IMR-90 (cell line): ENCODE measurements at places on chromosomes 11 and 22. TPM values are rescaled to one million over a fixed set of nuclear protein-coding genes. Genes with fewer than 3 reads are reported as not detected.

The BTBD18 gene
- not detected in 2 replicates for total RNA-seq

The MPPED1 gene
- total RNA-seq: not detected in 2 replicates

The NRXN2 gene
- 0.18 and 0.28 TPM in 2 replicates for total RNA-seq

The KLHDC7B gene
- total RNA-seq: not detected in 2 replicates

The OR56A4 gene
- not detected in 2 replicates for total RNA-seq

DNA sequence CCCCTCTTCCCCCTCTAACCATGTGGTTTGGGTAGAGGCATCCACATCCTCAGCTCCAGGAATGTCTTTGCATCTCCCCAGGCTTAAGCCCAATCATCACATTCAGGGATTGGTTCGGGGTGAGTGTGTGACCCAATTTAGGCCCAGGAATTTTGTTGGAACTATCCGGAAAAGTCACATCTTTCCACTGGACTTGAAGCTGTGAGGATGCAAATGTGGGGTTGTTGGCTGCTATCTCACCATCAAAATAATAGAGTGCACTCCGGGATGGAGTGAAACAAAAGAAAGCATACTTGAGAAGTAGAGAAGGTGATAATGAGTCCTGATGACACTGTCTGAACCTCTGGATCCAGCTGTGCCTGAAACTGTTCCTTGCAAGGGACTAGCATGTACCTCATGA lies 33.8 kb upstream of the OLFML1 start:
- H3K27ac ChIP-seq: no peak overlapping the region
- no peak overlapping the region for H3K4me3 ChIP-seq
- no peak for DNase-seq
- H3K27me3 ChIP-seq: peaks cover 1% of the 10 kb centered on the region

GRCh38 chr22:32660292-32660691 lies 141.2 kb upstream of the TIMP3 start:
- DNase-seq: peak; percentile 70
- H3K36me3 ChIP-seq: no peaks in the 10 kb centered on the region
- H3K4me1 ChIP-seq: peaks cover 14% of the 10 kb centered on the region
- no peaks in the 10 kb centered on the region for H3K27me3 ChIP-seq

GRCh38 chr22:49203859-49204598 lies 623.6 kb downstream of the BRD1 start:
- H3K36me3 ChIP-seq: no peaks in the 10 kb centered on the region
- DNase-seq: no peak
- no peak overlapping the region for H3K27ac ChIP-seq

GRCh38 chr11:120259241-120259640 lies 19.3 kb downstream of the POU2F3 start:
- H3K4me3 ChIP-seq: no peak overlapping the region
- H3K27me3 ChIP-seq: peaks cover 65% of the 10 kb centered on the region
- H3K36me3 ChIP-seq: no peaks in the 10 kb centered on the region
- DNase-seq: no peak

DNA sequence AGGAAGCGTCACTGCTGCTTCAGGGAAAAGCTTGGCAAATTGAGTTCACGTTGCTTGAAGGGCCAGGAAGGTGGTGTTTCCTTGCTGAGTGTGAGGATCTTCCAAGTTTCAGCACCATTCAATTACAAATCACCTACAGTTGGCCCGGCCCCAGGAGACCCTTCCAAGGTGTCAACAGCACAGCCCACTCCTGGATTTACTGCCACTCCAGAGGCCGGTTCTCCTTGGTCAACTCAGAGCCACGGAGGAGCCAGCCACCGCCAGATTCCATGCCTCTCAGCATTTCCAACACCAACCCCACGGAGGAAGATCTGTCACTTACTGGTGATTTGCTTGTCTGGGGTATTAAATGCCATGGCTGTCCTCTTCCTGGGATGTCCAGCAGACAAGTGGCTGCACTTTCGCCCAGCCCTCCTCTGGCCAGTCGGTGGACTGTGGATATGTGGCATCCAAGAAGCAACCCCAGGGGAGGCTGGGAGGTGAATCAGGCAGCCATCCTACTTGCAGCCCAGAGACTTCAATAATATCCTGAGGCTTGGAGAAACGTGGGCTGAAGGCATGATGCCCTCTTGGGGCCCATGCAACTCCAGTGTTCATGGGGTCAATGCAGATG lies 74.1 kb upstream of the SHANK2 start:
- H3K4me1 ChIP-seq: no peaks in the 10 kb centered on the region
- no peak for DNase-seq

GRCh38 chr11:45982656-45983470 lies 60.4 kb downstream of the LARGE2 start:
- no peaks in the 10 kb centered on the region for H3K27me3 ChIP-seq
- H3K36me3 ChIP-seq: peaks cover 9% of the 10 kb centered on the region
- no peak overlapping the region for H3K27ac ChIP-seq
- H3K4me1 ChIP-seq: peaks cover 7% of the 10 kb centered on the region

GRCh38 chr22:24985826-24986214 lies 33.3 kb downstream of the KIAA1671 start:
- DNase-seq: peak; percentile 10
- no peaks in the 10 kb centered on the region for H3K36me3 ChIP-seq
- peaks cover 3% of the 10 kb centered on the region; the same call in 1 of the 2 replicates for H3K27me3 ChIP-seq

- no peaks in the 10 kb centered on the region for H3K36me3 ChIP-seq
- peaks cover 7% of the 10 kb centered on the region for H3K27me3 ChIP-seq
- H3K4me1 ChIP-seq: no peaks in the 10 kb centered on the region
These were observed 2.5 kb upstream of the IGLL5 start for GRCh38 chr22:22884888-22885840.

DNA sequence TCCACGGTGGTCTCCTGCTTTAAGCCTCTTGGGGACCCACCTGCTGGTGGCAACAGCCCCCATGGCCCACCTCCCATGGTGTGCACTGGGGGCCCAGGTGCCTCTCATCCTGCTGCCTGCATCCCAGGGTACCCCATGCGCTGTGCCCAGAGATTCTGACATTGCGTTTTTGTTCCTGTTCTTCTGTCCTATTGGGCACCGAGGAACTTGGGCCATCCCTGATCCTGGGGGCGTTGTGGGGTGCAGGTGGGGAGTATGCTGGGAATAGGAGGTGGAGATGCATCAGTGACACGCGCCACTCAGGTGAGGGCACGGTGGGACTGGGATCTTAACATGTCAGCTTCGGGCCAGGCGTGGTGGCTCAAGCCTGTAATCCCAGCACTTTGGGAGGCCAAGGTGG lies 12.4 kb upstream of the NAP1L4 start:
- peaks cover 9% of the 10 kb centered on the region for H3K4me1 ChIP-seq
- no peak for DNase-seq
- no peak overlapping the region for H3K4me3 ChIP-seq
- H3K27ac ChIP-seq: no peak overlapping the region
- H3K27me3 ChIP-seq: no peaks in the 10 kb centered on the region
- H3K36me3 ChIP-seq: peaks cover 87% of the 10 kb centered on the region

DNA sequence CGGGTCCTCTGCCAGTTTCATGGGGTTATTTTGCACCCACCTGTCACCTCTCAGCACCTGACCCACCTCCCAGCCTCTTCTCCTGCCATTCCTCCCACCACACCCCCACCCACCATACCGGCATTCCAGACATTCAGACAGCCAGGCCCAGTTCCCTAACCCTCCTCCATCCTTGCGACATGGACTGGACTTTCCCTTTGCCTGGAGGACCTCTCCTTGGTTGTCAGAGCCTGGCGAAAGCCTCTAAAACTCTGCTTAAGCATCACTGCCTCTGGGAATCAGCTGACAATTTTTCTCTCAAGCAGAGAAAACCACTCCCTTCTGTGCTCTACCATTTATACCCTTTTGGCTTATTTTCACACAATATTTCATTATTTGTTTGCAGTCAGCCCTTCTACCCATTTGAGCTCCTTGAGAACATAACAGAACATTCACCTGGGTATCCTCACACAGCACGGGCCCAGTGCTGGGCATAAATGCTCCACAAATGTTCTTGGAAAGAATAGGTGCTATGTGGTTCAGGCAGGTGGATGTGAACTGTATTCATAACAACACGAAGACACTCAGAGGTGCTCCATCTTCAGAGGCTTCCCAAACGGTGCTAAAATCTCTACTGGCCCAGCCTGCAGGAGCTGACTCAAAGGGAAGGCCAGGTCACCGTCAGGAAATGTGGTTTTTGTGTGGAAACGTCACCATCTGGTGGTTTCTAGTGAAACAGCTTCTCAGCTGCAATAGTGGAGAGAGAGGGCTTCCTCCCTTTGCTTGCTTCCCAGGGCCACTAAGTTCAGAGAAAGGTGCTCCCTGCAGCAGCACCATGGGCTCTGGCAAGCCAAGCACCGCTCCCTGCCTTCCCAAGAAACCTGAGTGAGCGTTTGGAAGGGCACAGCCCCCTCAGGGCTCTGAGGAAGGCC lies 10.4 kb downstream of the SPATA19 start:
- H3K4me3 ChIP-seq: no peak overlapping the region
- DNase-seq: peak; percentile 4
- H3K27me3 ChIP-seq: no peaks in the 10 kb centered on the region
- H3K36me3 ChIP-seq: no peaks in the 10 kb centered on the region
- no peak overlapping the region for H3K27ac ChIP-seq

- no peaks in the 10 kb centered on the region for H3K27me3 ChIP-seq
- DNase-seq: no peak
- no peaks in the 10 kb centered on the region for H3K4me1 ChIP-seq
- no peak overlapping the region for H3K27ac ChIP-seq
These were observed 46.8 kb downstream of the ARHGAP32 start for GRCh38 chr11:129145276-129145675.

GRCh38 chr11:13229711-13230318 lies 47.8 kb upstream of the BMAL1 start:
- peaks cover 3% of the 10 kb centered on the region; the same call in 1 of the 2 replicates for H3K4me1 ChIP-seq
- no peak overlapping the region for H3K27ac ChIP-seq
- no peak for DNase-seq
- no peak overlapping the region for H3K4me3 ChIP-seq
- no peaks in the 10 kb centered on the region for H3K36me3 ChIP-seq
- no peaks in the 10 kb centered on the region for H3K27me3 ChIP-seq

DNA sequence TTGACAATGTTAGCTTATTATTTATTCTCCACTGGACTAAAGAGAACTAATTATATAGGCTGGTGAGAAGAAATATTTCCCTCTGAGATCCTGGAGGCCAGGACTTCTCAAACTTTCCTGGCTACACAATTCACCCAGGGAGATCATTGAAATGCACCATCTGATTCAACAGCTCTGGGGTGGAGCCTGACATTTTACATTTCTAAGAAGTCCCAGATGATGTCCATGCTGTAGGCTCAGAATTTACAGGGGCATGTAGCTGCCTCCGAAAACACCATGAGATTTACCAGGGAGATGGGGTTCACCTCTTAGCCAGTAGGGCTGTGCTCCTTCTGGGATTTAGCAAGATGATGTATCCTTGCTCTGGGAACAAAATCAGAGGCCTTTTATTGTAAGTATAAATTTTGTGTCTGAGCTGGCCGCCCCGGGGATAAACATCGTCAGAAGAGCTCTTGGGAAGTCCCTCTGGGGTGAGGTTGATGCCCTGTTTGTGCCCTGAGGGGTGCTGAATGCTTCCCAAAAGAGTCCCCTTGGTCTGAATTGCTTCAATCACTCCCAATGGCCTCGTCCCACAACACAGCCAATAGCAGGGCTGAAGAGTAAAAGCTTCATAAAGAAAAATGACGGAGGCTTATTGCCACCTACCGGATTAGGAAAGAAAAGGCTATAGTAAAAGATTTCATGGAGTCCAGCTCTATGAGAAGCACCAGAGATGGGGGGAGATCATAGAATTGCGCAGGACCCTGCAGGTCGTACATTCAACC lies 33.4 kb upstream of the API5 start:
- H3K4me3 ChIP-seq: no peak overlapping the region
- no peak overlapping the region for H3K27ac ChIP-seq
- peak; percentile 23 for DNase-seq
- H3K4me1 ChIP-seq: no peaks in the 10 kb centered on the region

DNA sequence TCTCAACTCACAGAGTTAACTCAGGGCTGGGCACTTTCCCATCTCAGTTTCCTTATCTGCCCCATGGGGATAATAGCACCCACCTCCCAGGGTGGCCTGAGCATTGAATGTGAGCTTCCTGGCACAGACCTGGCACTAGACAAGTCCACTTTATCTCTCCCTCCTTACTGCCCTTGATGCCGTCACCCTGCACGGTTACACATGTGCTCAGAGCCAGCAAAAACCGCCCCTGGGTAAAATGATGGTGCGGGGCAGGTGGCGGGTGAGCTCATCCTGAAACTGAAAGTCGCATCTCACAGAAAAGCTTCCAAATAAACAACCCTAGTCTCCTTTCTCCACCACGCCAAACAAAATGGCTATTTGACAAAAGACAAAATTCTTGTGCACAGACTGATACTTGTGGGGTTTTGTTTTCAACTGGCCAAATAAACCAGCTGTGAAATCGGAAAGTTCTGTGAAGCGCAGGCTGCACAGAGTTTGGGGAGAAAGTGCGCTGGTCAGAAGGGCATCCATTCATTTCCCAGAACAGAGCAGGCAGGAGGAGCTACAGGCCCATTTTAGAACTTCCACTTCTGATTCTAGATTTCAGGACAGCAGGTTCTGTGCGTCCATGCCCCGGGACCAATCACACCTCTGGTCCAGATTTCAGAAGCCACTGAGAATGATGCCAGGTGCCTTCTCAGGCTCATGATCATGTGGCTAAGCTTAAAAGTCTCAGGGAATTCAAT lies 138.1 kb downstream of the SHANK2 start:
- H3K36me3 ChIP-seq: peaks cover 13% of the 10 kb centered on the region
- H3K27me3 ChIP-seq: no peaks in the 10 kb centered on the region
- no peak overlapping the region for H3K27ac ChIP-seq
- no peaks in the 10 kb centered on the region for H3K4me1 ChIP-seq
